ENCODE measurements at places on chromosomes 5 and 9. TPM values are rescaled to one million over a fixed set of nuclear protein-coding genes. Genes with fewer than 3 reads are reported as not detected.

CDKN2AIPNL gene
- 30.0 TPM for polyA plus RNA-seq

IL4 gene
- polyA plus RNA-seq, result 0.37 TPM

PITX1 gene
- polyA plus RNA-seq, result not detected

- DNase-seq, result no peak
These were observed 151.9 kb downstream of the MACROH2A1 start for GRCh38 chr5:135246923-135247795.

- DNase-seq, result no peak
These were observed 164.1 kb upstream of the ZNF618 start for GRCh38 chr9:113712053-113712452.

DNA sequence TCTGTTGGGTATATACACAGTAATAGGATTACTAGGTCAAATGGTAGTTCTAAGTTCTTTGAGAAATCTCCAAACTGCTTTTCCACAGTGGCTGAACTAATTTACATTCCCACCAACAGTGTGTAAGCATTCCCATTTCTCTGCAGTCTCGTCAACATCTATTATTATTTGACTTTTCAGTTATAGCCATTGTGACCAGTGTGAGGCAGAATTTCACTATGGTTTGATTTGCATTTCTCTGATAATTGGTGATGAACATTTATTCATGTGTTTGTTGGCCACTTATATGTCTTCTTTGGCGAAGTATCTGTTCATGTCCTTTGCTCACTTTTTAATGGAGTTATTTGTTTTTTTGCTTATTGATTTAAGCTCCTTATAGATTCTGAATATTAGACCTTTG, 596.2 kb upstream of the DAB2 start:
- no peak for DNase-seq

GRCh38 chr5:21711866-21712758, 1141.0 kb downstream of the CDH12 start:
- peak; percentile 52 for DNase-seq

All from renal pelvis (tissue), 12 donors.